NCI-H187 (cell line): ENCODE measurements at places on chromosomes 7 and 10.

GRCh38 chr10:83647526-83647925 is 491.8 kb upstream of the GHITM start:
- no peak for DNase-seq

DNA sequence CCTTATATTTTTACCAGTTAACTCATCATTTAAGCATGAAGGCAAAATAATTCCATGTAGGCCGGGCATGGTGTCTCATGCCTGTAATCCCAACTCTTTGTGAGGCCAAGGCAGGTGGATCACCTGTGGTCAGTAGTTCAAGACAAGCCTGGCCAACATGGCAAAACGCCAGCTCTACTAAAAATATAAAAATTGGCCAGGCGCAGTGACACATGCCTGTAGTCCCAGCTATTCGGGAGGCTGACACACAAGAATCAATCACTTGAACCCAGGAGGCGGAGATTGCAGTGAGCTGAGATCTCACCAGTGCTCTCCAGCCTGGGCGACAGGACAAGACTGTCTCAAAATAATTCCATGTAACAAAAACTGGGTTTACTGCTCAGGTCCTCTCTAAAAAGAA is 18.3 kb downstream of the HNRNPA2B1 start:
- DNase-seq = no peak

- no peak for DNase-seq
Measured at GRCh38 chr10:49220031-49220430, 31.8 kb upstream of the TMEM273 start.

DNA sequence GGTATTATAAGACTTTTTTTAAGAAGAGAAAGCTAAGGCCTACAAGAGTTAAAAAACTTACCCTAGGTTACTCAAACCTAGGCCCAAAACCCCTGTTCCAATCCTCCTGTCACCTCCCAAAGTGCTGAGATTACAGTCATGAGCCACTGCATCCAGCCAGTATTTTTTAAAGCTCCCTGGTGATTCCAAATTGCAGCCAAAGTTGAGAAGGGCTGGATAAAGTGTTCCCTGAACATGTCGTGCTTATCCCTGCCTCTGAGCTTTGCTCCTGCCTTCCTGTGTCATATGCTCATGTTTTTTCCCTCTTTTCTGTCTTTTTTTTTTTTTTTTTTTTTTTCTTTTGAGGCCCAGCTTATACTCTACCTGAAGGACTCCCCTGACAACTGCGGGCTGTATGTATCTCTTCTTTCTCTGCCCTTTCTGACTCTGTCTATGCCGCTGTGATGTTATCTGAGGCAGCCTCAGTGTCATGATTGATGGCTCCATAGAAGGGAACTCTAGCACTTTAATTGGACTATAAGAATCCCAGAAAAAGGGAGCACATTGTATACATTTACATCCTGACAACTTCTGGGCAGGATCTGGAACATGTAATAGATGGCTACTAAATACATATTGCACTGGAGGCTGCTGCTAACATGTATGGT is 8.0 kb downstream of the AKR1B10 start:
- no peak for DNase-seq

DNA sequence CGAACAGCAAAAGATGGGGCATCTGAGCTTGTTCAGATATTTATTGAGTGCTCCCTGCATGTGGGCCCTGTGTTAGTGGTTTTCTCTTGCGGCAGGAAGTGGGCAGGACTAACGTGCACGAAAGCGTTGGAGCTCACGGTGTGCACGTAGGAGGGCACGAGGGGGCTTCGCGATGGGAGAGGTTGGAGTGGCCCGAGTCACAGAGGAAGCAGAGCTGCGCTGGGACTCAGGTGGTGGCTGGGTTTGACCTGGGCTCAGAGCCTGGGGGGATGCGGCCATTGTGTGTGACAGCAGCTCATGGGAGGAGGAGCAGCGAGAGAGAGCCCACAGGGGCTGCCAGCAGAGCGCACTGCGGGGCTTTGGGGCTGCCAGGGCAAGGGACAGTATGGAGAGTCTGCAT is 7.7 kb downstream of the ZSCAN25 start:
- no peak for DNase-seq

DNA sequence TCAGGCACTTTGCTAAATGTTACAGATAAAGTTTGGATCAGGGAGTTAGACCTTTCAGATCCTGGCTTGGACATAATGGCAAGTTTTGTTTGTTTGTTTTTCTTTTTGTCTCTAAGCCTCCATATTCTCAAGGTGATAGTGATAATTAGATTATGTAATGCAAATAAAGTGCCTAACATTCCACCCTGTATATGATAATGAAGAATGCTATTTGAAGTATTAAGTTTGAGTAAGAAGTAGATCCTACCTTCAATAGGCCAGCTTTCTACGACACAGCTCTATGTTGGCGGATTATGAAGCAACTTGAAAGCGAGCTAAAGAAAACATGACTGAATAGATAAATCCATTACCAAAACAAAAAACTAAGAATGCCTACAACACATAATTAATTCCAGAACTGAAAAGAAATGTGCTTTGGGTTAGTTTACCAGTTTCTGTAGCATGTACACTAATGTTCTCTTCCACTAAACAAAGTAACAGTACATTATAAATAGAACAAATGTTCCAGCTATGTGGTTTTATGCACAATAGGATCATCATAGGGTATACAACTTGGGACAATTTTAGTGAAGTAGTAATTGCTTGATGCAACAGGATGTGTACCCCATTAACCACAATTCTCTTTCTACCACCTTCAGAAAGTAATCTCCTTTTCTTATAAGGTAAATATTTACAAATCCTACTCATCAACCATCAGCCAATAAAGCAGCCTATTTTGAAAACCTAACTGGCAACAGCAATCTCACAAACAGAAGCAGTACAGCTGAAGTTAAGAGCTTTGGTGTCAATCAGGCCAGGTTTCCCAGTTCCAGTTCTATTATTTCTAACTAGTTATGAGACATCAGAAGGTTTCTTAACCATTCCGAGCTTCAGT is 1.5 kb downstream of the SEM1 start:
- no peak for DNase-seq

DNA sequence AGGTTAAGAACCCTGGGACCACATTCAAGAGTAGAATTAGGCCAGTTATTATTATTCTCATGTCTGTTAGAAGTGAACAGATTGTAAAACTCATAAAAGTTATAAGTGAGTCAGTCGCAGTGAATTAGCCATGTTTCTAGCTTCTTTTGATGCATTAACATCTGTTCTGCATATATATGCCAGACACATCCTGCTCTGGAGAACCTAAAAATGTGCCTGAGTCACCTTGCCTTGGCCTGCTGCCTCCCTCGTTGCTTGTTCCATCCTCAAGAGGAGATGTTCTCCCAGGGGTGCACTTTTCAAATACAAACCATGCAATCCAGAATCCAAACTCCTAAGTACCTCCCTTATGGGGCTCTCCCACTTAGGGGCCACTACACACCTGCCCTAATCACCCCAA is 14.8 kb downstream of the TSPAN12 start:
- no peak for DNase-seq

DNA sequence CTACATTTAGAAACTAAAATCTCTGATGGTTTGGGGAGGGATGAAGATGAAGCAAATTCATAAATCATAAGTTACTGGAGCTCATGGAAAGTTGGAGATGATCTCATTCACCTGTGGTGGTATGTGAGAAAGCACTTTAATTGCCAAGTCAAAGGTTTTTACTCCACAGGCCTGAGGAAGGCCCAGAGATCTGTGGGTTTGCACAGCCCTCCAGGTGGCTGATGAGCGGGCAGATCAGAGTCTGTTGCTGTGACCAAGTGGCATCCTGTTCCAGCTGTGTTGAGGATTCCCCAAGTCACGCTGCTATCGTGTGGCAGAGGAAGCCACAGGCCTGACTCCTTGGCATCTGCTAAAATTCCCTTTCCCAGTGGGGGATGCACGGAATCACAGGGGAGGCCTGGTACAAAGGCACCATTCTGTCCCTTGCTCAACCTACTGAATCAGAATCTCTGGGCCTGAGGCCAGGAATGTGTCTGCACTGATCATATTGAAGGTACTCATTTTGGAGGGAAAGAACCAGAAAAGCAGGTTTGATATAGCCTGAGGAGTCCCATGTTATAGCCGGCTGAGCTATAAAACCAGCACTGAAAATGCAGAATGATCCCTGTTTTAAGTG is 19.7 kb upstream of the DDC start:
- DNase-seq = no peak

- no peak for DNase-seq
Measured at GRCh38 chr7:40276061-40276460, 141.3 kb downstream of the SUGCT start.

DNA sequence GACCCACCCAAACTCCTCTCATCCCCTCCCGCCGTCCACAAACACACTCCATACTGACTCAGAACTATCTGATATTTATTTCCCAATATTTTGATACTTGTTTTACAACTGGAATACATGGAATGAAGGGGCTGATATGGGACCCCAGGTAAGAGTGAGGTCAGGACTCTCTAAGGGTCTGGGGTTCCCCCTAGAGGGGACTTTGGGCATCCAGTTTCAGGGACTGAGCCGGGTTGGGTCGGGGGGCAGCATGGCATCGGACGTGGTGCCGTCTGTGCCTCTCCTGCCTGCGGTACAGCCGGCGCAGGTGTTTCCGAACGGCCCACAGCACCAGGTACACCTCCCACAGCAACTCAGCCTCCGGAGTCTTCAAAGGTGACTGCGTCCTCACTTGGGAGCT is 7.5 kb downstream of the SPACDR start:
- DNase-seq = no peak

GRCh38 chr10:132044803-132045202 is 20.9 kb upstream of the JAKMIP3 start:
- DNase-seq = no peak

DNA sequence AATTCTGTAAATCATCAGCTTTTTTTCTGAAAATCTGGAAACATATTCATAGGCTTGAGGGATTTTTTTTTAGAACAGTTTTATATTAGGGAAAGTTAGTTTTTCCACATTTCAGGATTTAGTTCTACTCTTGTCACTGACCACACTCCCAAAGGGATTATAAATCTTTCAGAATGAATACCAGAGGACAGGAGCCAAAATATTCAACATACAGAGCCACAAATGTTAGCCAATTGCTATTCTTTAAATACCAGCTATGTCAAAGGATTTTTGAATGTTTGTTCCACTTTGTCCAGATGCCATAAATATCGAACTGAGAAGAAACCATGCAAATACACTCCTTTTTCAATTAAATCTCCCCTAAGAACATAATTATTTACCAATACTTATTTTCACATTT is 50.7 kb downstream of the ODAD2 start:
- no peak for DNase-seq

DNA sequence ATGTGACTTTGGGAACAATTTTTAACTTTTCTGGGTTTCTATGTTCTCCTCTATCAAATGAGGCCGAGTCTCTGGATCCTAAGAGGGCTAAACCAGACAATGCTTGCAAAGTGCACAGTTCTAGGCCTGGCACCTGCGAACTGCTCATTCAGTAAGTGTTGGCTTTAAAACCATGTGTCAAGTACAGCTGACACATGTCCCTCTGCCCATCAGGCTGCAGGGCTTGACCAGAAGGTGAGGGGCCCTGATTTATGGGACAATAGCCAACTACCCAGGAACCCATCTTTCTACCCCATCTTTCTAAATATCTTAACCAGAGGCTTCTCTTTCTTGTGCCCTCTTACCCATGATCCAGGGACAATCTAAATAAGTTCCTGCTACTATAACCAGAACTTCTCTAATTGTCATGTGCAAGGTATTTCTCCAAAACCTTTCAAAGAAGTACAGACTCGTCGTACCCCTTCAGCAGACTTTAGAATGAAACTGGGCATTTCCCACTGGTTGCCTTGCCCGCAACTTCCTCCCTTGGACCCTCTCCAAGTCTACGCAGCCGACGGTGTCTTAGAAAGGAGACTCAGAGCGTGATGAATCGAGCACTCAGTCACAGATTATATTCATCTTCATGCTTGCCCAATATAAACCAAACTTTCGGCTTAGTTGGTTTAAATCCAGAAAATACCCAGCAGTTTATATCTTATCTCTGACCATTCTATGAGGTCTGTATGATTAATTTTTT is 69.8 kb upstream of the STEAP1B start:
- no peak for DNase-seq

- no peak for DNase-seq
Measured at GRCh38 chr7:127820732-127821085, 168.7 kb downstream of the SND1 start.

DNA sequence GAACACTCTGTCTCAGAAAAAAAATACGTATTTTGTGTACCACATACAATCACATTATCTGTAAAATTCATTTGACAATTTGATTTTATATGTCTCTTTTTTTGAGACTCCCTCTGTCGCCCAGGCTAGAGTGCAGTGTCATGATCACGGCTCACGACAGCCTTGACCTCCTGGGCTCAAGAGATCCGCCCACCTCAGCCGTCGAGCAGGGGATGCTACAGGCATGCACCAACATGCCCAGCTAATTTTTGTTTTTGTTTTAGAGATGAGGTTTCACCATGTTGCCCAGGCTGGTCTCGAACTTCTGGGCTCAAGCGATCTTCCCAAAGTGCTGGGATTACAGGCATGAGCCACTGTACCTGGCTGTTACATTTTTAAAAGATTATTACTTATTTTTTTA is 11.6 kb upstream of the BAZ1B start:
- DNase-seq = no peak

- DNase-seq = no peak
Measured at GRCh38 chr7:128946936-128947830, 9.5 kb downstream of the IRF5 start.

- DNase-seq = no peak
Measured at GRCh38 chr10:8513155-8514147, 459.0 kb downstream of the GATA3 start.

DNA sequence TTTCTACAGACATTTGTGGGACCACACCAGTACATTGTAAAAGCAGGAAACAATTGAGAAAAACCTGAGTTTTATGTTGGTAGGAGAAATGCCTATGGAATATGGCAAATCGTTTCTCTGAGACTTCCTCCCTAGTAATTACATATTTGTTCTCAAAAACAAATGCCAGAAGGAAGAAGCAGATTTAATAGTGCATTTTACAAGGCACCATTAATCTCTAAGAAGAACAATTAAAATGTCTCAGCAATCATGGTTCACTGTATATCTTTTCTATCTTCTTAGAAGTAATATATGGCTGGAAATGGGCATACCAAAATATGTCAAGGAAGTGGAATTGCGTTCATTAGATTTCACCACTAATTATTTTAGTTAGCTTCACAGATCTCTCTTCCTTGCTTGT is 13.3 kb downstream of the CAV1 start:
- DNase-seq = no peak

- DNase-seq = no peak
Measured at GRCh38 chr7:10740805-10741204, 232.9 kb upstream of the PHF14 start.

DNA sequence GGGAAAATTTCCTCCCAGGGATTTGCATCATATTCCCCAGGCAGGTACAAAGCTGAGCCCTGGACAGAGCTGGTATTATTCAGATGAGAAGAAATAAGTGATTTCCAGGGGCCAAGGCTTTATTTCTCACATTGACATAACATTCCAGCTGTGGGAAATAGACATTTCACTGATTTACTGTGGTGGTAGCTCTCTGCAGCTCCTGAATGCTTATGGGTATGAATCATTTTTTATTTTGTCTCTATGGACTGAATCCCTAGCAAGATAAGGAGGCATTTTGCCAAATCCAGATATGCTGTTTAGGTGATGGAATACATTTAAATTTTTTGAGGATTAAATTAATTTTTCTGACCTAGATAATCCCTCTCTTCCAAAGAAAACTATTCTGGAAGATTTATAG is 97.9 kb downstream of the MTPN start:
- DNase-seq = no peak

GRCh38 chr7:13144673-13145072 is 457.2 kb downstream of the ARL4A start:
- no peak for DNase-seq

- no peak for DNase-seq
Measured at GRCh38 chr7:155426543-155427410, 31.2 kb upstream of the EN2 start.
